GM04504 (cell line): ENCODE measurements at places on chromosomes 12 and 14.

DNA sequence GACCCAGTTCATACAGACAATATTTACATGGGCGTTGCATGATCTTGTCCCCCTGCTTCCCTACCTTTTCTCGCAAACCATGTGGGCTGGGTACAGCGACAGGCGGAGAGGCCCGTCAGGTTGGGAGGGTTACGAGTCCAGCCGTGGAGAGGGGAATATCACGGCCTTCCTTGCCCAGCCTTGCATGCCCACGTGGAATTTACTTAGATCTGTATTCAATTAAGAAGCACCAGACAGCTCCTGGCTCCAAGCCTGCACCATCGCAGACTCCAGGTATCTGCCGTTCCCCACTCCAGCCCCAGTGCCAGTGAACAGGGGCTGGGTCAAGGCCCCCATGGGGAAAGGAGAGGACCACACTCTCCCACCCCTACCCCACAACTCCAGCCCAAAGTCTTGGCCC is 29.8 kb downstream of the BCL11B start:
- DNase-seq = no peak

DNA sequence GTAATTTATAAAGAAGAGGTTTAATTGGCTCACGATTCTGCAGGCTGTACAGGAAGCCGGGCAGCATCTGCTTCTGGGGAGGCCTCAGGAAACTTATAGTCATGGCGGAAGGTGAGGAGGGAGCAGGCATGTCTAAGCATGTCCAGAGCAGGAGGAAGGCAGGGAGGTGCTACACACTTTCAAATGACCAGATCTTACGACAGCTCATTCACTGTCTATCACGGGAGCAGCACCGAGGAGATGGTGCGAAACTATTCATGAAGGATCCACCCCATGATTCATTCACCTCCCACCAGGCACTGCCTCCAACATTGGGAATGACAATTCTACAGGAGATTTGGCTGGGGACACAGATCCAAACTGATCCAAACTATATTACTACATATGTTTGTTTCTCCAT is 10.0 kb downstream of the SFSWAP start:
- DNase-seq = no peak

DNA sequence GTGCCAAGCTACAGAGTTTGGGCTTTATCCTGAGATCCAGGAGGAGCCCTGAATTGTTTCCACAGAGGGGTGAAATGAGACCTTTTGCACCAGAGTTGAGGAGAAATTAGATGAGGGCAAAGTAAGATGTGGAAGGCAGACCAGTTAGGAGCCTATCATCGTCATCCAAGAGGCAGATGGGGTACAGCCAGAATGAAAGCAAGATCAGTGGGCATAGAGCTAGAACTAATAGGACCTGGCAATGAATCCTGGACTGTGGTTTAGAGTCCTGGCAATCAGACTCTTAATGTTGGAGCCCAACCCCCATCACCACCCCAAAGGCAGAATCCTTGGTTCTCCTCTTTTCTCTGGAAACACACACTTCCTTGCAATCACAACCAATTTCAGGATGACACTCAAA is 166.6 kb upstream of the HMGA2 start:
- no peak for DNase-seq

- DNase-seq = no peak
Measured at GRCh38 chr14:34171431-34172172, 220.7 kb upstream of the EGLN3 start.

DNA sequence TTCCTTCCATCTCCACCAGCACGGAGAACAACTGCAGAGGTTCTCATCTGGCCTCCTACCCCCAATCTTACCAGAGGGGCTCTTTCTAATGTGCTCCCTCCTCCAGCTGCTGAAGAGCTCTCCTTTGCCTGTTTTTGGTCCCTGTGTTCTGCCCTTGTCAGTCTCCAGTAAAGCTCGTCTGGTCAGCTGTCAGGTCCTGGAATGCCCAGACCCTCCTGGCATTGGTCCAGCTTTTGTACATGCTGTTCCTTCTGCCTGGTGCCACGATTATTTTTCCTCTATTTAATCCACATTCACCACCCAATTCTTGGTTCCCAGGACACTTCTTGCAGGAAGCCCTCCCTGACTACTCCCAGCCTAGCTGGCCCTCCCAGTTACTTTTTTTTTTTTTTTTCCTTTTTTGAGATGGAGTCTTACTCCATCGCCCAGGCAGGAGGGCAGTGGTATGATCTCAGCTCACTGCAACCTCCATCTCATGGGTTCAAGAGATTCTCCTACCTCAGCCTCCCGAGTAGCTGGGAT is 6.5 kb downstream of the SLC8B1 start:
- no peak for DNase-seq

DNA sequence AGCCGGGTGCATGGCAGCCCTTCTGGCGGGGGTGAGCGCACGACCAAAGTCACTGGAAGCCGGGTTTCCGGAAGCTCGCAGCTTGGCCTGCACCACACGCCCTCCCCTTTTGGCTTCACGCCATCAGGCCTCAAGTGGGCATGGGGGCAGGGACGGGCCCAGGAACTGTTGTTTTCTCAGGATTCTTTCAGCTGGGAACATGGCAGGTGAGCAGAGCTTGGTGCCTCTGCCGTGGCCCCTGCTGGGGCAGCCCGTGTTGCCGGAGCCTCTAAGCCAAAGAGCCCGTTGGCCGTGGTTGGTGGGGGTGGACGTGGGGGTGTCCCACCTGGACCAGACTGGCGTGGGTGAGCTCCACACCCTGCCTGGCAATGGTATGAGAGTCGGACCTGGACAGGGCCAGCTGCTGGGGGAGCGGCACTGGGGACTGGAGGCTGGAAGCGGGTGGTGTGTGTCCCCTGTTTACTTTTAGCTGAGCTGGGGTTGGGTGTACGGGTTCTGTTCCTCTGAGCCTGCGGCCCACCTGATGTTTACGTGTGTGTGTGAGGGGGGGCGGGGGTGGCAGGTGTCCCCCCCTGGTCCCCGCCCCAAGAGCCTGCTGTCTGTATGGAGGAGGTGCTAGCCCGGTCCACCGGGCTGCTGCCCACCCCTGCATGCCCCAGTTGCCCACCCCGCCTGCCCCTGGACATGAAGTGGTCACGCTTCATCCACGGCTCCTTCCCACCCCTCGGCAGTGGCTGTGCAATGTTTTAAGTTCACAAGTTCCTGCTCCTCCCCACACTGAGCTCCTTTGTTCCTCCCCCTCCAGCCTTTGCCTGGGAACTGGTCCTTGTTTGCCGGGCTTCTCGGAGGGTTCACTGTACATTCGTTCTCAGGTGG is 28.7 kb upstream of the PLD4 start:
- no peak for DNase-seq

DNA sequence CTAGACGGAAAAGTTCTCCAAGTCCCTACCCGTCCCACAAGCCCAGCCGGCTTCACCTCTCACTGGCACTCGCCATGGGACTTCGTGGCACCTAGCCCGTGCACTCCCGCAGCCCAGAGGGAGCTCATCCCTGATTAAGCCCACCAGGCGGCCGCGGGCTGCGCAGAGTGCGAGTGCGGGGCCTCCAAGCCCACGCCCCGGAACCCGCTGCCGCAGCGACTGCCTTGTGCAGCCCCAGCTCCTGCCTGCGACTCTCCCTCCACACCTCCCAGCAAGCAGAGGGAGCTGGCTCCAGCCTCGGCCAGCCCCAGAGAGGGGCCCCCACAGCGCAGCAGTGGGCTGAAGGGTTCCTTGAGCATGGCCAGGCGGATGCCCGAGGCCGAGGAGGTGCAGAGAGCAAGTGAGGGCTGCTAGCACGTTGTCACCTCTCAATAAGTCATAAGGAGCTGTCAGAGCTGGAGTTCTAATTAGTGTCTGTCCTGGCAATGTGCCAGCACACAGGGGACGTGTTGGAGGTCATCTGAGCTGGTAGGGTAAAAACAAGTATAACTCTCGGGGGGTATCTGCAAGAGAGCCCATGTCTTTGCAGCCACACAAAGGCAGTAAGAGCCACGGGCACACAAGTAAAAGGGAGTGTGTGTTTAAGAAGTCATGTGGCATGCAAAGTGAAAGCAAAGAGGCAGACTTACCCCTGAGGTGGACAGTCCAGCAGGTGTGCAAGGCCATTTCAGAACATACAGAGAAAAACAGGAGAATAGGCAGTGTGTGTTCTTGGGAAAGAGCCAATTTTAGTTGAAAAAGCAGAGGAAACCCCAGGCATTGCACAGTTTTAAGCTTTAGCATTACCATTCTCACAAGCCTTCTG is 27.1 kb upstream of the TMTC2 start:
- DNase-seq = no peak
